ENCODE measurements at places on chromosomes 11 and 22. TPM values are rescaled to one million over a fixed set of nuclear protein-coding genes. Genes with fewer than 3 reads are reported as not detected.

The NPAS4 gene
- total RNA-seq: not detected

The CNTF gene
- 1.3 TPM for total RNA-seq

The KRTAP5-2 gene
- total RNA-seq: not detected

The ALDH3B1 gene
- 14.6 TPM for total RNA-seq

The CARNS1 gene
- total RNA-seq: not detected
